OCI-M1 (cell line): ENCODE measurements at places on chromosomes 7 and 10.
A peak's percentile ranks its signal among the peaks of the same experiment; 100 is the strongest.

GRCh38 chr10:119395280-119396007 is 147.1 kb downstream of the RGS10 start:
- DNase-seq, result peak; percentile 25

DNA sequence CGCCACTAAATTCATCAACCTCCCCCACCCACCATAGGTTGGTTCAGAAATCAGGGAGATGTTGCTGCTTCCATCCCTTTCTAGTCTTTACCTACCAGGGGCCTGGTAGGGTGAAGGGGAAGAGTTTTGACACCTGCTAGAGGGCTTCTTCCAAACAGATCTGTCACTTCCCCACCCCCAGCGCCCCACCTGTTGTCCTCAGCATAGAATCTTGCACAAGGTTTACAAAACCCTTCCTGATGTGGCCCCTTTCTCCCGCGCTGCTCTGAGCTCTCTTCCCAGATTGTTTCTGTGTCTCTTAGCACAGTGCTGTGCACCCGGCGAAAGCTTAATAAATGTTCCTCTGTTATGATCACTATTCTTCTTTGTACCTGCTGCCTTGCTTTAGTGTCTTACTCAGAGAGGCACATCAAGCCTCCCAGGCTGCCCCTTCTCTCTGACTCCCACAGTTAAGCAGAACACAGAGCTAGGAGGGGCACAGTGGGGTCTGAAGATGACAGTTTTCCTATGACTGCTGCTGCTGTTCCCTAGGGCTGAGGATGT is 11.2 kb upstream of the C10orf95 start:
- no peak for DNase-seq

DNA sequence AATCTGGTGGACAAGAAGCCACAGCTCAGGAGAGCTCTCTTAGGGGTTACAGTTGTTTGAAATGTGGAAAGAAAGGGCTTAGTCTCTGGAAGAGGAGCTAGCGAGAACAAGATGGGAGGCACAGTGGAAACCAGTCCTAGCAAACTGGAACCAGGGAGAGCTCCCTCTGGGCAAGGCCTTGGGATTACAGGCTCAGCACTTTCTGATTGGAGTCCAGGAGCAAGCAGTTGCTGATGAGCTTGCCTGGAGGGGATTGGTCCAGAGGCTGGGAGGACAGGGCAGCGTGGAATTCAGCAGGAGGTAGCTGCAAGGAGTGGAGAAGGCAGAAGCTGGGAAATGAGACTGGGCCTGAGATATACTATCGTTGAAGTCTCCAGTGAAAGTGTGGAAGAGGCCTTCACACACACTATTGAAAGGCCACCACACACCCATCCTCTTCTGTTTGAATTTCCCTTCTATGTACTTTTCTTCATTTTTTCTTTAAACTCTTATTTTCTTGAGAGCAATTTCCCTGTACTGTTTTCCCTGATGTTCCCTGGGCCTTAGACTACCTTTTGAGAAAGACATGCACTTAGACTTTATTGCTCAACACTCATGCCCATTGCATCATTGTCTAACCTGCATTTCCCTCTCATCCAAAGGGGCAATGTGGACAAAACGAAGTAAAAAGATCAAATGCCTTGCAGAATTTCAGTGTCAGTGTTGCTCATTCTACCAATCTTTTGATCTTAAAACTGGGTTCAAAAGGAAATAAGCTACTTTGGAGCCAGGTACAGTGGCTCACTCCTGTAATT is 57.8 kb upstream of the LANCL2 start:
- DNase-seq, result no peak

DNA sequence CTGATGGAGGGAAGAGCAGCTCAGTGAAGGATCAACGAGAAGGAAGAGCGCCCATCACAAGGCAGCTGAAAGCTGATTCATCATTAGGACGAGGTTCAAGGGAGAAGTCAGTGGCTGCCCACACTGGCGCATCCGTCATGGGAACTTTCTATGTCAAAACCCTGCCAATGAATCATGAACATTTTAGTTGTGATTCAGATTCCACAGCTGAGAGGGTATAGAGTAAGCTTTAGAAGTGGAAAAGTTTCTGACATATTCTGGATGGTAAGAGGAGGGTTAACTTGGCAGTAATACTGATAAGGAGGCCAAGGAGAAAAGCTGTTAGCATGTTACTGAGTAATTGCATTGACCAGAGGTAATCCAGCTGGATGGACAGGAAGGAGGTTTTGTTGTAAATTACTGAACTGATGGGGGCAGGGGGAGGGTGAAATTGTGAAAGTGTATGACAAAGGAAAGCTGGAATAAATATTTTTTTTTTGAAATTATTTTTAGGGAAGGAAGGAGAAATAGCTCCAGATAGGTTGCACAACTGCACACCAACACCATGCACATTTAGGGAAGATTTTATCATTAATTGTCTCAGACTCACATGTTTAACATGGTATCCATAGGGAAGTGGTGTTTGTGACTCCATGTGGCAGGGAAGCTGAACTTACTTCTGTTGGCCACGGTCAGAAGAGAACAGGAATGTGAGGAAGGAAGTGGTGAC is 78.3 kb upstream of the NRP1 start:
- no peak for DNase-seq

- peak; percentile 45 for DNase-seq
Measured at GRCh38 chr7:7146837-7147236, 35.5 kb upstream of the C1GALT1 start.

GRCh38 chr7:75892634-75893272 is 13.9 kb downstream of the RHBDD2 start:
- peak; percentile 26 for DNase-seq

GRCh38 chr7:149261316-149261828 is 624 bp upstream of the ZNF783 start:
- DNase-seq, result peak; percentile 51

DNA sequence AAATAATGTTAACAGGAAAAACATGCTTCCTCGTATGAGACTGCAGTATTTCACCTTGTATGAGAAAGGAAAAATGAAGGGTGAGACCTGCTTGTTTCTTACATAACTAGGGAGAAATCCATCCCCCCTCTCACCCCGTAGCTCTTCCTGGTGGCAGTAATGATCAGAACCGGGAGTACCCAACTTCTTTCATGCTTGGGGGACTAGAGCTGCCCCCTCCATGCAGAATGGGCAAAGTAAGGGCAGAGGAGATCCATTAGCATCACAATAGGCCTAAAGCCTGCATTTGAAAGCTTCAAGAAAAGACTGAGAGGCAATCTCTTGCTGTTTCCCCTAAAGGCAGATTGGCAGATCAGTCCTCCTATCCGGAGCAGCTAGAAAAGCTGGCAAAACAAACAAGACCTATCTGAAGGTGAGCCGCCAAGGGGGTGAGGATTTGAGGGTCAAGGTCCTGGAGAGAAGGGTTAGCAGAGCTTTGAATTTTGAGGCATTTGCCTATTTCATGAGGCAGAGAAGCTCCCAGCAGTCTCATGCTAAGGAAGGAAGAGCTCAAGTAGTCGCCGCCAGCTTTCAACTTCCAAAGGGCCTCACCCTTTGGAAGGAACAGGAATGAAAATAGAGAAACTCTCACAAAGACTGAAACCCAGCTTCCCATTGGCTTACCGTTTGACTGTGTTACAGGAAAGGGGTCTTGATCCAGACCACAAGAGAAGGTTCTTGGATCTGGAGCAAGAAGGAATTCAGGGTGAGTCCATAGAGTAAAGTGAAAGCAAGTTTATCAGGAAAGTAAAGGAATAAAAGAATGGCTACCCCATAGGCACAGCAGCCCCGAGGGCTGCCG is 36.2 kb downstream of the BAG3 start:
- no peak for DNase-seq

DNA sequence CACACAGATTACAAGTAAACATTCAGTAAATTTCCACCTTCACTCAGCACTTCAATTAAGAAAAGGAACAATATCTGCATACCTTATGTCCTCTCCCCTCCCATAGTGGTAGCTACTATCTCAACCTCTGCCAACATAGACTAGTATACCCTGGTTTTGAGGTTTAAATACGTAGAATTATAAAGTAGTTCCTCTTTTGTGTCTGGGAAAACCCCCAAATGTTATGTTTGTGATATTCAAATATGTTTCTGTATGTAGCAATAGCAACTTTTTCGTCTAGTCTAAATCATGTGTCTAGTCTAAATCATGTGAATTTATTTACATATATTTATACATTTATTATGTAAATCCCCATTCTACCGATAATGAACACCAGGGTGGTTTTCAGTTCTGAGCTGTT is 13.2 kb upstream of the CAMK2B start:
- peak; percentile 66 for DNase-seq

DNA sequence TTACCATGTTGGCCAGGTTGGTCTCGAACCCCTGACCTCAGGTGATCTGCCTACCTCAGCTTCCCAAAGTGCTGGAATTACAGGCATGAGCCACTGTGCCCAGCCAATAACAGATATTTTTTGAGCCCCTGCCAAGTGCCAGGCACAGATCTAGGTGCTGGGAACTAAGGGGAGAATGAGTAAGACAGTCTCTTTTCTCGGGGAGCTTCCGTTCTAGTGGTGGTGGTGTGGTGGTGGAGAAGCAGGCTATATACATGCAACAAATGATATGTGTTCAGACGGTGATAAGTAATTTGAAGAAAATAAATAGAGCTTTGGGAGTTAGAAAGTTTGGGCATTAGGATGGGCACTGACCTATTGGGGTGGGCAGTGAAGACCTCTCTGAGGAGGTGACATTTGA is 76.7 kb upstream of the VKORC1L1 start:
- DNase-seq, result no peak

GRCh38 chr7:130379019-130379418 is 1.3 kb upstream of the CPA1 start:
- no peak for DNase-seq

GRCh38 chr7:7424151-7424873 is 111.4 kb downstream of the COL28A1 start:
- peak; percentile 78 for DNase-seq

GRCh38 chr10:30639946-30640786 is 10.6 kb upstream of the LYZL2 start:
- DNase-seq, result peak; percentile 59

GRCh38 chr10:118459642-118460193 is 117.6 kb upstream of the FAM204A start:
- DNase-seq, result peak; percentile 91

- peak; percentile 57 for DNase-seq
Measured at GRCh38 chr7:26197153-26198115, 3.1 kb downstream of the HNRNPA2B1 start.

GRCh38 chr7:95772298-95772770 is at the start of gene DYNC1I1:
Gene DYNC1I1 (plus strand): TSS chr7:95772554. CDS start chr7:95804730, 32,176 bp downstream.
- DNase-seq, result peak; percentile 94

DNA sequence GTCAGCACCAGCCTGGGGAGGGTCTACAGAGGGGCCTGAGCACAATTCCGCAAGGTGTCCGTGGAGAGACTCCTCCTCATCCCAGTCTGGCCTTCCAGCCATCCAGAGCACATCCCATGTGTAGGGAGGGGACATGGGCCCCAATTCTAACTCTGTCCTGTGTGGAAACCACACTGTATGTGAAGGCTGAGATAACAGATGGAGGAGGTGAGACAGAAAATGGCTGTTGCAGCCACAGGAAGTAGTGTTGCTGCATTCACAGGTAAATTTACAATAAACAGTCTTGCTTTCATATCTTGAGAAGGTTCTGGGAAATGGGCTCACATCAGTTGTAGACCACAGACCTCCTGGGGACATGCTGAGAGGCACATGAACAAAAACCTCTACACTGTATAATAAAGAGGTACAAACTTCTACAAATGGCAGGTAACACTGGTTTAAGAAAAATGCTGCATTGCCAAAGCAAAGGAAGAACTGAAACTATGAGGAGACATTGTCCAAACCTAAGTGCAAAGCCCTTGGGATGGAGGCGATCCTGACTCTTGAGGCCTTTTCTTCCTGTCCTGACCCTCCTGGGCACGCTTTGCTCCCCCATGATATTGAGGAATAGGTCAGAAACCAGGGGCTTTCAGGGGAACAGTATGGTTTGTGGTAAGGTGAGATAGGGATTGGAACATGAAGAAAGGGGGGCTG is 21.6 kb upstream of the GIMAP2 start:
- DNase-seq, result no peak

DNA sequence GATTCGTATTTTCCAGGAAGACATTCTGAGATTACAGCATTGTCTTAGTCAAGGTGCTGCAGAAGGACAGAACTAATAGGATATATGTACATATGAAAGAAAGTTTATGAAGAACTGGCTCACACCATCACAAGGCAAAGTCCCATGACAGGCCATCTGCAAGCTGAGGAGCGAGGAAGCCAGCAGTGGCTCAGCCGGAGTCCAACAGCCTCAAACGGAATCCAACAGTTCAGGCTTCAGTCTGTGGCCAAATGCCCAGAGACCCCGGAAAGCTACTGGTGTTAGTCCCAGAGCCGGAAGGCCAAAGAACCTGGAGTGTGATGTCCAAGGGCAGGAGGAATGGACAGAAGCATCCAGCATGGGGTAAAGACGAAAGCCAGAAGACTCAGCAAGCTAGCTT is 4.4 kb upstream of the ZFAND2A start:
- no peak for DNase-seq

DNA sequence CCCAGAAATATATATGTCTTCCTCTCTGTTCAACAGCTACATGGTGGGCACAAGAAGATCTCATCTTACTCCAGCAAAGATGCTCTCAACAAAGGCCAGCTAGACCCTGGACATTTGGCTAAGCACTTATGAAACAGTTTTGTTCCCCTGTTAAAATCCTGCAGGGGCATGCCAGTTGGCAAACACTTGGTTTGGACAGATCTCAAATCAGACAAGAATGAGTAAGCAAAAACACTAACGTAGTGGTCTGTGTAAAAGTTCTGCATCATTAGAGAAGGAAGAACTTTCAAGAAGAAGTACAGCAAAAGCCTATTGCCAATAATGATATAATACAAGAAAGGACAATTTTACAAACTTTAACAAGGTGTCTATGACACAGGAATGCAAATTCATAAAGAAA is 125.6 kb downstream of the CALN1 start:
- DNase-seq, result no peak

GRCh38 chr10:92627845-92628480 is 35.0 kb downstream of the KIF11 start:
- DNase-seq, result no peak

DNA sequence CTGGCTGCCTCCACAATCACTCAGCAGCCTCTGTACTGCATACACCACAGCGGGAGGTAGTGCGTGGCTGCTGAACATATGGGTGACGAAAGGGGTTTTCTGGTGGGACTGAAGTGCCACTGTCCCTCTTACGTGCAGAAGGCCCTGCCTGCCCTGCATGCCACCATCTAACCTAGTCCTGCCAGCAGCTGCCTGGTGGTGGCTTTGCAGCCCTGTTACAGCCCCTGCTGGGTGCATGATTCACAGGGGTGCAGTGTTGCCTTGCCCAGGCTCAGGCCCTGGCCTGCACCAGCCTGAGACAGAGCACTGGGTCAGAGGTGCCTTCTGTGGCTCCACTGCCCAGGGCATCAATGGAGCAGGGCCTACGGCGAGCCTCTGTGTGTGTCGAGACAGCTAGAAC is 50.1 kb downstream of the SYPL1 start:
- DNase-seq, result no peak

GRCh38 chr7:135745703-135746312 is 2.8 kb downstream of the FAM180A start:
- DNase-seq, result no peak

GRCh38 chr7:75872073-75872782 is 6.6 kb upstream of the RHBDD2 start:
- DNase-seq, result no peak

GRCh38 chr10:68165643-68166042 is 56.4 kb downstream of the MYPN start:
- no peak for DNase-seq

GRCh38 chr7:101901661-101902491 is 84.5 kb downstream of the CUX1 start:
- no peak for DNase-seq
